Stimulated activated CD4-positive, alpha-beta T cell treated with anti-CD3 and anti-CD28 coated beads, Interleukin-4, amount 100 ng/mL, for 4 hours (primary cell): ENCODE measurements at places on chromosomes 13 and 19.

DNA sequence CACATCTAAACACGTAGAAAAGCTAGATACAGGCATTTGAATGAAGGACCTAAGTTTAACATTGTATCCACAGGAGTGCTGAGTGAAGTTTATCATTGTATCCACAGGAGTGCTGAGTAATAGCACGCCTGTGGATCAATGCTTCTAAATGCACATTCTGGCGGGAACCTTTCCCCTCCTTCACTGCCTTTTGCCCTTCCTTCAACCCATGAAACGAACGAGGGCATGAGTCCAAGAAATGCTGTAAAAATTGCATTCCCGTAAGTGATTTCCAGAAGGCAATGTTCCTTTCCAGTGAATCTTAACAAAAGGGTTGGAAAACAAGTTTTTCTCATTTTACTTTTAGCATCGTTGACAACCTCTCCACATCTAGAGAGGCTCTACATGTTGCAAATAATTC is 88.1 kb downstream of the ZDHHC20 start:
- no peak for DNase-seq

GRCh38 chr13:51960766-51961165 is 50.5 kb downstream of the ATP7B start:
- DNase-seq = no peak

DNA sequence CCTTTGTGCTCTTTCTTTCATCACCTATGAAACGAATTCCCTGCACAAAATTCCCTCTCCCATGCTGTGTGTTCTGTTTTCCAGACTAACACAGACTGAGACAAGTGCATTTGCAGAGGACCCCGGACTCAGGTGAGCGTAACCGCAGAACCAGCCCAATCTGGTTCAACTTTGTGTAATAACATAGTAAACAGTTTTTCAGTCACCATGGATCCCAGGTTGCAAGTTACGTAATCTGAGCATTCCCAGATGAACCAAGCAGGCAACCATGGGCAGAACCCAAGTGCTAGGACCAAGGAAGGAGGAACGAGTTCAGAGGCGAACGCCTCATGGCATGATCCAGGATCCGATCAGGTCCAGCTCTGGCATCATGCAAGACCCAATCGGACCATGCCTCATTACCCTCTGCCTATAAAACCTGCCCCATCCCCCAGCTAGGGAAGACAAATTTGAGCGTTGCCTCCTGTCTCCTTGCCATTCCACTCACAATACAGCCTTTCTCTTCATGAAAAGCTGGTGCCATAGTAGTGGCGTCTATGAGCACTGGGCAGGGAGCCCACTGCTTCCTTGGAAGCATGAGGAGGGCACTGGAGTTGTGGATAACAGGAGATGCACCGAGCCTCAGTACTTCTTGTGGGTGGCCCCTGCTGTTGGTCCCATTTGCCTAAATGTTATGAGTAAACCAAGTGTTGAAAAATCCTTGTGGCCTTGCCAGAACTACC is 107.6 kb downstream of the ABCC4 start:
- DNase-seq = no peak

DNA sequence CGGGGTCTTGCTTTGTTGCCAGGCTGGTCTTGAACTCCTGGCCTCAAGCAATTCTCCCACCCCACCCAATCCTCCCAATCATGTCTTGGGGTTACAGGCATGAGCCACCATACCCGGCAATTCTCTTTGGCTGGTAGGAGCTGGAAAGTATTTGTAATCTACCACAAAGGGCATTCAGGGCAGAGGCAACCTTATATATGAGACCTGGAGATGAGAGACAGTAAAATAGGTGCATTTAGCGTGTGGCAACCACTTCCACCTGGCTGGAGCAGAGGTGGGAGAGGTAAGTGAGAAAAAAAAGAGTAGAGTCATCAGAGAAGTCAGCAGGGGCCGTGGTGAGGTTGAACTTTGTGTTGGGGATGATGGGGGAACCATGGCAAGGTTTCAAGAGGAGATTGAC is 36.8 kb downstream of the VAV1 start:
- DNase-seq = no peak

- no peak for DNase-seq
Observed at GRCh38 chr19:50663482-50663790, 14.2 kb downstream of the C19orf81 start.

DNA sequence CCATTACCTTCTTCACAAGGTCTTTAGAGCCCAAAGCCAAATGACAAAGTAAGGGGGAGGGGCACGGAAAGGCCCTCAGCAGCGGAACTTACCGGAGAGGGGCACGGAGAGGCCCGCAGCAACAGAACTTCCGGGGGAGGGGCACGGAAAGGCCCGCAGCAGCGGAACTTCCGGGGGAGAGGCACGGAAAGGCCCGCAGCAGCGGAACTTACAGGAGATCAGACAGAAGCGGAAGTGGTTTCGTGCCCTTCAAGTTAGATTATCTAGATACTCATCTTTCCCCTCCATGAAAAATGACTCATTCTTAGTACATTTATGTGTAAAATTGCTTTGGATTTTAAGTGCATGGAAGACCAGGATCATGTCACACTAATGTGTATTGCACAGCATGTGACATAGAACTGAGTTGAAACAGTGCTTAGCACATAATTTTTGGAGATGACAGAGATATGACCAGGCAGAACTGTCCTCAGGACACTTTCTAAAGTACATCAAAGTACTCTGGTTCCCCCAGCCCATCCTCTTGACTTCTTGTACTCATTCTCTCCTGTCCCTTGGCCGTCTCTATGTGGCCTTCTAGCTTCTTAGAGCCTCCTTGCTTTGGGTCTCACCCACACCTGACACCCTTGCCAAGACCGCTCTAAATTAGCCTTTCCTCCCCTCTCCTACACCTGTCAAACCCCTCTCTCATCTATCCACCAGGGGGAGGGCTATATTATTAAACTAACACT is 25.7 kb upstream of the TPTE2 start:
- peak; percentile 68 for DNase-seq

DNA sequence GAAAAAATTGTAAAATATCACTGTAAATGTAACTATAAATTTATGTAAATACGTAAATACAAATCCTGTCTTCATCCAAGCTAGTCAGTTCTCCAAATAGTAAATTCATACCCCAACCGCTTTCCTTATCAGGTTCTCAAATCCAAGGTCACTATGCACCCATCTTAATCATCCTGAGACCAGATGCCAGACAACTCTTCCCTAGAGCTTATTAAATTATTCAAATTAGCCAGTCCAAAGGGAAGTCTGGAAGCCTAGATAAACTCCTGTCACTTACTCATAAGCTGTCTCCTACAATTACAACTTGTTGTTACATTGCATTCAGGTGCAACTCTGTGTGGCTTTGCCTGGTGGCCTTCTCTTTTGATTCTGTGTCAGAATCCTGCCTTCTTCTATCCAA is 836.1 kb upstream of the PCDH20 start:
- DNase-seq = no peak

DNA sequence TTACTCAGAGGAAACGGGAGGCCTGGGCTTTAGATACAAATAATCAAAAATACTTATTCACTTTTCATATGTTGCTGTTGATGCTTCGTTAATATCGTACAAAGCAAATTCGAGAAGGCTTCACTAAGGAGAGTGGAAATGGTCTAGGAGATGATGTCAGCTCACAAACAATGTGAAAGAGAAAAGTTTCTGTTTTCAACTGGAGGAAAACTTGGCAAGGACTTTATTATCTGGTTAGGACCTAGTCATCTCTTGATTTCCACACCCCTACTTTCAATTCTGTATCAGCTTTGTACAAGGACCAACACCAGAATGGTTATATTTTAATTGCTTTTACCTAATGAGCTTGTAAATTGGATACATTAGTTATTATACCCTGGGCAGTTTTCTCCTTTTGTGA is 88.0 kb downstream of the SLC10A2 start:
- DNase-seq = no peak

- peak; percentile 17 for DNase-seq
Observed at GRCh38 chr13:73767747-73768315, 366.4 kb downstream of the KLF12 start.

DNA sequence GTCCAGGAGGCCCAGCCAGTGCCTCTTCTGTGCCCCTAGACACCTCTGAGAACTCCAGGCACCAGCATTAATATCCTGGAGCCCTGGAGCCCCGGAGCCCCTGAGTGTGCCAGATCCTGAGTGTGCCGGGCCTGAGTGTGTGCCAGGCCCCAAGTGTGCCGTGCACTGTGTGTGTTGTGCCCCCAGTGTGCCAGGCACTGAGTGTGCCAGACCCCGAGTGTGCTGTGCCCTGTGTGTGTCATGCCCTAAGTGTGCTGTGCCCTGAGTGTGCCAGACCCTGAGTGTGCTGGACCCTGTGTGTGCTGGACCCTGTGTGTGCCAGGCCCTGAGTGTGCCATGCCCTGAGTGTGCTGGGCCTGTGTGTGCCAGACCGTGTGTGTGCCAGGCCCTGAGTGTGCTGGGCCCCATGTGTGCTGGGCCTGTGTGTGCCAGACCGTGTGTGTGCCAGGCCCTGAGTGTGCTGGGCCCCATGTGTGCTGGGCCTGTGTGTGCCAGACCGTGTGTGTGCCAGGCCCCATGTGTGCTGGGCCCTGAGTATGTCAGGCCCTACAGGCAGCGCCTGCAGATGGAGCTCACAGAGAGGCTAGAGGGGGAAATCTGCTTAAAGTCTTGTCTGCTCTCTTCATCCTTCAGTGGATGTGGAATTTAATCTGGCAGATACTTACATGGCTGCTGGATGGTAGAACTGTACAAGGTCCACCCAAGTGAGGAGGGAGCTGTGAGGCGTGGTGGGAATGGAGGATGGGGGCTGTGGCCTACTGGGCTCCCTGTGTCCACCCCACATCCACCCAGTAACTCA is 53.9 kb downstream of the C13orf46 start:
- DNase-seq = no peak

GRCh38 chr13:41177616-41178015 is 16.8 kb downstream of the KBTBD7 start:
- no peak for DNase-seq

DNA sequence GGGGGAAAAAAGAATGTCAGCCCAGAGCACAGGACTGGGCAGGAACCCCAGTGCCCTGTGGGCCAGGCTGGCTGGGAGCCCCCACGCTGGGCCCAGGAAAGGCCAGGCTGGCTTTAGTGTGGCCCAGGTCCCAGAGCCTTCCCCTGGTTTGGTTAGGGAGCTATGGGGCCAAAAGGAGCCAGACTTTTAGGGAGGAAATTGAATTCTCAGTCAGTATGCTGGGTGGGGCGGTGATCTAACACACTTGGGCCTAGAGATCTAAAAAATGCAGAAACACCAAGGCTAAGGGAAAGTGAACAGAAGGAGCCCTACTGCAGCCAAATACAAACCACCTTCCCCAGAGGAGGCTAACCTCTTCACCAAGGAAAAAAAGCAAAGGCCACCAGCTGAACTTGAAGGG is 137.5 kb downstream of the CRYL1 start:
- no peak for DNase-seq
